Foreskin keratinocyte (primary cell): ENCODE measurements at places on chromosomes 5 and 9. TPM values are rescaled to one million over a fixed set of nuclear protein-coding genes. Genes with fewer than 3 reads are reported as not detected.

The SLC22A4 gene
- 1.4 and 1.7 TPM in 2 replicates for total RNA-seq

The APBA1 gene
- total RNA-seq, result 2.1 and 3.2 TPM in 2 replicates

The SLC36A2 gene
- total RNA-seq, result not detected in 2 replicates

The ZNF883 gene
- 1.6 and 3.3 TPM in 2 replicates for total RNA-seq

The ACSL6 gene
- 0.07 TPM in 2 replicates for total RNA-seq
